Stomach (tissue), 19 donors: ENCODE measurements at places on chromosomes 12 and 14.

DNA sequence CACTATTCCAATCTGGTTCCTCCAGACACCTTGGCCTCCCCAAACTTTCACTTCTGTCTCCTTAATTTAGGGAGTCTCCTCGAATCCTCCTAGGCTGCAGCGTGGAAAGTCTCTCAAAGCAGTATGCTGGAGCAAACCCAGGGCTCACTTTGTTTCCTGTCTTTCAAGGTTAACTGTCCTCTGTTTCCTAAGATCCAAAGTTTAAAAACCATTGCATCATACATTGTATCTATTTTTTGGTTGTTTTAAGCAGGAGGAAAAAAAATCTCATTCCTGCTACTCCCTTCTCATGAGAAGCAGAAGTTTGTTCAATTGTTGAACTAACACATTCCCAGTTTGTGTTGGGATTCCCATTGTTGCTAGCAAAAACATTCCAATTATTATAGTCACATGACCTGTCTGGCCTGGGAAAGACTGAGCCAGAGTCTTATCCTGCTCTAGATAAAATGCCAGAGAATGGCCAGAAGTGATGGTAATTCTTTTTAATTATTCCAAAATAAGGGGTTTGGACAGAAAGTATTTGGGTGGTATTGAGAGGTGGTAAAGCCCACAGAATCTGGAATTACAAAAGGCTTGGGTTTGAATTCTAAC, 67.3 kb downstream of the HSPB8 start:
- no peak for DNase-seq

DNA sequence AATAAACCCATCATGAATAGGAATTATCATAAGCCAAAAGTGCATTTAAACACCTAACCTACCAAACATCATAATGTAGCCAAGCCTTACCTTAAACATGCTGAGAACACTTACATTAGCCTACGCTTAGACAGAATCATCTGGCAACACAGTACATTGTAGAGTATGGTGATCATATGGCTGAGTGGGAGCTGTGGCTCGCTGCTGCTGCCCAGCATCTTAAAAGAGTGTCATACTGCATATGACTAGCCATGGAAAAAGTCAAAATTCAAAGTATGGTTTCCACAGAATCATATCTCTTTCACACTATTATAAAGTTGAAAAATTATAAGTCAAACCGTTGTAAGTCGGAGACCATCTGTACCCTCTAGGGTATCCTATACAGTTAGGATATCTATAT, 32.0 kb upstream of the PRPF39 start:
- DNase-seq, result no peak

DNA sequence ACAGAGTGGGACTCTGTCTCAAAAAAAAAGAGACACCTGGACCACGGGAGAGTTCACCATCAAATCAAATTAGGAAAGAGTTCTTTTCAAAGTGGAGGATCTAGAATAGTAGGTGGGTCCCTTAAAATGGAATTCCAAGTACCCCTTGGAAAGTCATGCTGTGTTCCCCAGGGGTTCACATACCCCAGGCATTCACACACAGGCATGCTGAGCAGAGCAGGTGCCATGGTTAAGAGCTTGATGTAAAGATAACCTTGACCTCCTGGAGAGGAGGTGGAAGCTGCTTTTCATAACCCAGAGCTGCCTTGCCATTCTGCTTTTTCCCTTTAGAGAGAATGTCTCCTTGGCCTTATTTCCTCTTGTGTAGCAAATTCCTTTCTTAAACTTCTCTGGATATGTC, 14.2 kb upstream of the SRSF5 start:
- no peak for DNase-seq

DNA sequence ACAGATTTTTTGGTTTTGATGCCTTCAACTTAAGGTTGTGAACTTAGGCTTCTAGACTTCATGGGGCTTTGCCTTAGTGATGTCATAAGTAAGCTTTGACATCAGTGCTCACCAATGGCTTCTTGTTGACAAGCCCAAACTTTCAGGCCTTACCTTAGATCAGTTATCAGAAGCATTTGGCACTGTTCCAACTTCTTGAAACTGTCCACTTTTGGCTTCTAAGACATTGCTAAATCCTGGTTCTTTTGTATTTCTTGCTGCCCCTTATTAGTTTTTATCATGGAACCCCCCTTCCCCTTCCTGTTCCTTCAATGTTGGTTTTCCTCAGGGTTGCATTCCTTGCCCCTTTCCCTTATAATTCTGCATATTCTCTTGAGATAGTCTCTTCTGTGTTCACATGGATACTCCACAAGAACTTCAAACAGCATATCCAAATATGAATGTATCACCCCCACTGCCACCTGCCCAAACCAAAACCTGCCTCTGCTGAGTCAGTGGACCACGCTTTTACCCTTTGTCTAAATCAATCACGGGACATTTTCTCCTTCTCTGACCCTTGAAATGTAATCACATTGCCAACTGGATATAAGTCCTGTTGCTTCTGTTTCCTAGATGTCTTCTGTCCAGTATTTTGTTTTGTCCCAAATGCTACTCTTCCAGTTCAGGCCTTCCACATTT, 7.9 kb downstream of the PFKM start:
- DNase-seq, result no peak

DNA sequence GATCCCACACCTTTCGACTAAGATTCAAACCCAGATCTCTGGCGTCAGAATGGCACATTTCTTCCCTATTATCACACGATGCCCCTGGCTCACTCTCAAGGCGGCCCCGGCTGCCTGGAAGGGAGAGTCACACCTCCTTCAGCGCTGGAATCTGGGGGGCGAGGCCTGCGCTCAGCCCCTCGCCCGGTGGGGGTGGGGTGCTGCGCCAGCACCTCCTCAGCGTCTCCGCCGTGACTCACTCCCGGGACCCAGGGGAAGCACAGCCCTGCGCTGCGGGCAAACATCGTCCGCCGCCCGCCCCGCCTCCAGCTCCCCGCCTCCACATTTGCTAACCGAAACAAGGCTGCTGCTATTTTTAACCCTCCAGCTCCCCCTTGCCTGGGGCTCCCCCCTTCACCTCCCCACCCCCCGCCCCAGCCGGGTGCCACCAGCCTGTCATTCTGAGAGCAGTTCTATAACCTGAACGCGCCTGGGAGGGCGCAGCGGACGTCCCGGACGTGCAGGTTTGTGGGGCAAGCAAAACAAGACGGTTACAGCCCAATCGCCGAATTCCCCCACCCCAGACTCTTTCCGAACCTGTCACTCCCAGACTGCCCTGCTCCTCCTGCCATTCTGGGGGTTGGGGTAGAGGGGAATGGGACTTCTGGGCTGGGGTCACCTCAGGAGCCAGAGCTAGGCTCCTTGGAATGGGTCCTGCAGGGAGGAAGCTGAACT, 6.7 kb downstream of the HDAC7 start:
- DNase-seq, result peak; percentile 97

- no peak for DNase-seq
These were observed 143.3 kb downstream of the DICER1 start for GRCh38 chr14:95014036-95014435.

GRCh38 chr14:90759370-90760077, 56.7 kb downstream of the TTC7B start:
- peak; percentile 43 for DNase-seq

DNA sequence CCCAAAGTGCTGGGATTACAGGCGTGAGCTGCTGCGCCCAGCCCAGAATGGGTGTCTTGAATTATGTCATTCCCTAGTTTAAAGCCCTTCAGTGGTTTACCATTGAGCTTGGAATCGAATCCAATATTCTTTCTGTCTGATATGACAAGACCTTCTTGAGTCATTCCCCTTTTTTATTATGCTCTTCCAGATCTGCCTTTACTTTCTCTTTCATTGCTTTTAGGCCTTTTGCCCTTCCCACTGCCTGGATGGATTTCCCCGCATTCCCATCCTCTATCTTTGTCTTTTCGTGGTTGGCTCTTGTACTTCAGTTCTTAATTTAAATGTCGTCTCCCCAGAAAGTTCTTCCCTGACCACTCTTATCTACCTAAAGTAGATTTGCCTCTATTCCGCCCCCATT, 1.6 kb downstream of the TRAFD1 start:
- DNase-seq, result no peak

DNA sequence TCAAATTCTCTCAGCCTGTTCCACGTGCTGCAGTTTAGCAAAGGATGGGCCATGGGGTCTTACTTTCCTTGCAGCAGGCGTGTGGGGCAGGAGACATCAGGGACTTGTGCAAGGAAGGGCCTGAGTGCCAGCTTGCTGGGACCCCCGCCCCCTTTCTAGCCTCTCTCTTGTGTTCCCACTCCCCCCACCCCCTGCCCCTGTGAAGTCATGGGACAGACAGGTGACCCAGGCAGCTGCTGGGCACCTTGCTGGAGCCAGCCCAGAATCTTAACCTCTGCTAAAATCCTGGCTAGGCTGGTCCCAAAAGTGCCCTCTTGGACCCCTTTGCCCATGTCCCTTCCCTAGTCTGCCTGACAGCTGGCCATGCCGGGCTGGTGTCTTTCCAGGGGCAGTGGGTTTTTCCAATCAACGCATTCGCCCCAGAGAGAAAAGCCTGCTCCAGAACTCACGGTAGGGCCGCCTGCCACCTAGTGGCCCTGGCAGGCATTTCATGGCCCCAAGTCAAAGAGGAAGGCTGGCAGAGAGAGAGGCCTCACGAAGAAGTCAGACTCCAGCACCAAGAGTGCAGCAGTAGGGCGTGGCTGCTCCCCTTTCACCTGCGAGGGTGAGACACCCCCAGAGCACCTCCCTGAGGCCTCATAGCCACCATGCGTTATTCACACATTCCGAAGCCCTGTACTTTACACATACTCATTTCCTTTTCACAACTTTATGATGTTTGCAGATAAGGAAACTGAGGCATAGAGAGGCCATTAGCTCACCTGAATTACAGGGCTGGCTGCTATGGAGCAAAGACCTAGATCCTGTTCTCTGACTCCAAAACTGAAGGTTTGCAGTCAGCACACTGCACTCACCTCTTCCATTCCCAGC, 67.4 kb downstream of the LGMN start:
- peak; percentile 76 for DNase-seq

DNA sequence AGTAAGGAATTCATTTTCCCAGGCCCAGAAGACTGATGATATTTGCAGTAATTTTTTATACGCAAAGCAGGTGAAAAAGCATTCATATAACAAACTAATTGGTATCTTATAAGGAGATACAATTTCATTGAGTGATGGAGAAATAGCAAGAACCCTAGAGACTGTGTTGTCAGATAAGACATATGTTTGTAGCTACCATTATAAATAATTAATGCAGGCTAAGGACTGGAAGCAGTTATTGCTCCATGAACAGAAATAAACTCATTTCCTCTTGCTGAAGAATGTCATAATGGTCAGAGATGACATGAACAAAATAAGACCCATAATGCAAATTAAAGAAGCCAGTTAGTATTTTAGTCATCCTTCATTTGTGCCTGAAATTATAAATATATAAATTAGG, 1.5 kb downstream of the OR6C2 start:
- no peak for DNase-seq

DNA sequence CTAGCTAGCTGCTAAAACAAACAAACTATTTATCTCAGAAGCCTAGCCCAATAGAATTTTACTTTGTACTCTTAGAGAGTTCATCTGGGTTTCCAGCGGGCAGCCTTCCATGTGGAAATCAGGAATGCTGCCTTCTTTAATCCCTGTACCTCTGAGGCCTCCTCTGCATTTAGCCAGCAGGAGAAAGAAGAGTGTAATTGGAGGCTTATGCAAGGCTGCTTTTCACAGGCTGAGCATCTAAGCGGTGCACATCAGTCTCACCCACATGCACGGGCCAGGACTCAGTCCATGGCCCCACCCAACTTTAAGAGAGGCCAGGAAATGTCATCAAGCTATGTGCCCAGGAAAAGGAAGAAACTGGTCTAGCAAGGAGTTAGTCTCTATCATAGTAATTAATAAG, 14.0 kb upstream of the PTGDR start:
- no peak for DNase-seq

DNA sequence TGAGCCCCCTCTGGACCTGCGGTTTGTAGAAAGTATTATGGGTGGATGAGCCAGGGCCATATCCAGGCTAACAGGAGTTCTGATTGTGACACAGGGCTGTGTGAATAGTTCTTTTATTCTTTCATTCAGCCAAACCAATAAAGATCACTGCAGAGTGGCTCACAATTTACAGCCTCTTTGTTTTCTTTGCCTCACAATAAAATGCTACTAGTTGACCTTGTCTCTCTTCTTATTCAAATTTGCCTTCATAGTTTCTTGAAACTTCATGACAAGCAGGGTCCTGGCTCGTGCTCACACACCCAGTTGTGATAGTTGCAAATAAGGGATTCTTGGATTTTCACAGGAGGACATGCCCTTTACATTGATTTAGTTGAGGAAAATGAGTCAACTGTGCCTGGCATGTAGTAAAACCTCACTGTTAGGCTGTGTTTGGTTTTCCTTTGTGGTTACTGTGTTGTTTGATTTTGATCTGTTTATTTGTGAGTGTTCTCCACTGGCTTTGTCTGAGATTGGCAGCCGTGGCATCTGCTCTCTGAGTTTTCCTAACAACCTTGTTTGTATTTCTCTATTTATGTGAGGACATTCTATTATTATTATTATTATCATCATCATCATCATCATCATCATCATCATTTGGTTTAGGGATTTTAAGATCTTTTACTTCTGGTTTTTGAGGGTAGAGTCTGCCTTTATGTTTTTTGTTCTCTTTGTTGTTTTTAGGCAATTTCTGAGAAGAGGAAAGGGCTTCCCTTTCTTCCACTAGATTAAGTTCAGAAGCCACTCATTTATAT, 2.7 kb upstream of the KRT6B start:
- no peak for DNase-seq

DNA sequence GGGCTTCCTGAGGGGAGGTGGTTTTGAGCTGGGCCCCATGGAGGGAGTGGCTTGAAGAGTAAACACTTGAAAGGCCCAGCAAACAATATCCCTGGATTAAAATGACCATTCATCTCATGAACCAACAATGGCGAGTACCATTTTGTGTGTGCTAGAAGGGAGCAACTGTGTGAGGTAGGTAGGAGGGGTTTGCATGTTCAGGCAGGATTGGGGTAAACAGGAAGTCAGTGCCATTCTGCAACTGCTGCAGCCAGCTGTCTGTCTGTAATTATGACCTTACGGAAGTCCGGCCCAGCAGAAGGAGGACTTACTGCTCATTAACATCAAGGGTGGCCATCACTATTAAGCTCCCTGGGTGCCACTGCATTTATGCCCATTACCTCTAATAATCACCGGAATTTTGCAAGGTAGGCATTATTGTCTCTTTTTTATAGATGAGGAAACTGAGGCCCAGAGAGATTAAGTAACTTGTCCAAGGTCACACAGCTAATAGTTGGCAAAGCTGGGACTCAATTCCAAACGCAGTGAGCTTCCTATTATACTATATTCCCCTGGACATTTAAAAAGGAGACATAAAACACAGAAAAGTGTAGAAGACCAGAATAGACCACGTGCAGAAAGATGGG, 16.6 kb upstream of the IFI27L2 start:
- DNase-seq, result no peak

- DNase-seq, result peak; percentile 70
These were observed 12.2 kb upstream of the ITPR2 start for GRCh38 chr12:26845057-26845666.

DNA sequence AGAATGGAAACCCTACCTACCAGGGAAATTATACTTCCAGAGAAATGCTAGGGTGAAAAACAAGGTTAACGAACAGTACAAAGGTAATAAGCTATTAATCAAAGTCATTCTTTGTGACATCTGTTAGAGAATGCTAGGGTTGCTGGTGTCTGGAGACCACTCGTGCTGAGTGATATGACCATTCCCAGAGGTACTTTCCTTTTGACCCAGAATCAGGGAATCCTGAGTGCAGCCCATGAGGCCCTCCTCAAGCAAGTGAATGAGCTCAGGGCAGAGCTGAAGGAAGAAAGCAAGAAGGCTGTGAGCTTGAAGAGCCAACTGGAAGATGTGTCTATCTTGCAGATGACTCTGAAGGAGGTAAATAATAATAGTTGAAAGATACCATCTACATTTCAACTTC, 31.7 kb downstream of the RPGRIP1 start:
- no peak for DNase-seq

- DNase-seq, result no peak
These were observed 98.7 kb downstream of the DDHD1 start for GRCh38 chr14:53054457-53054856.
